Amniotic epithelial cell (primary cell): ENCODE measurements at places on chromosomes 13 and 19.
A peak's percentile ranks its signal among the peaks of the same experiment; 100 is the strongest.

GRCh38 chr13:59715611-59716010, 448.1 kb downstream of the DIAPH3 start:
- peak; percentile 76 for DNase-seq

DNA sequence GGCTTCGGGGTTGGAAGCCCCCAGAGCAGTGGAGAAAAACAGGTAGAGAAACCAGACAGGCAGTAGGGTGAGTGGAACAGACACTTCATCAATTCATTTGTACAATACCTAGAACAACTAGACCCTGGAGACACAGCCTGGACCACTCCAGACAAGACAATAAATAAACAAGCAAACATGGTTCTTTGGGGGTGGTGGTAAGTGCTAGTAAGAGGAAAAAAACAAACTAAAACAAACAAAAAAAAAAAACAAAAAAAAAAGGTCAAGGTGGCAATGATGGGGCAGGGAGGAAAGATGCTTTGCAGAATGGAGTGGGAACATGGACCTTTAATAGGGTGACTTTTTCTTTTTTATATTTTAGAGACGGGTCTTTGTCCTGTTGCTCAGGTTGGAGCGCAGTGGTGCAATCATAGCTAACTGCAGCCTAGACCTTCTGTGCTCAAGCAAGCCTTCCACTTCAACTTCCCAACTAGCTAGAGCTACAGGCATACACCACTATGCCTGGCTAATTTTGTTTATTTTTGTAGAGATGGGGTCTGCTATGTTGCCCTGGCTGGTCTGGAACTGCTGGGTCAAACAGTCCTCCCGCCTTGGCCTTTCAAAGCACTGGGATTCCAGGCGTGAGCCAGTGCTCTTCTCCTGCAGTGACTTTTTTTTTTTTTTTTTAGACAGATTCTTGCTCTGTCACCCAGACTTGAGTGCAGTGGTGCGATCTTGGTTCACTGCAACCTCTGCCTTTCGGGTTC, 3.1 kb downstream of the JUNB start:
- DNase-seq = no peak

GRCh38 chr13:75480671-75481175, 1.2 kb downstream of the TBC1D4 start:
- peak; percentile 40 for DNase-seq

DNA sequence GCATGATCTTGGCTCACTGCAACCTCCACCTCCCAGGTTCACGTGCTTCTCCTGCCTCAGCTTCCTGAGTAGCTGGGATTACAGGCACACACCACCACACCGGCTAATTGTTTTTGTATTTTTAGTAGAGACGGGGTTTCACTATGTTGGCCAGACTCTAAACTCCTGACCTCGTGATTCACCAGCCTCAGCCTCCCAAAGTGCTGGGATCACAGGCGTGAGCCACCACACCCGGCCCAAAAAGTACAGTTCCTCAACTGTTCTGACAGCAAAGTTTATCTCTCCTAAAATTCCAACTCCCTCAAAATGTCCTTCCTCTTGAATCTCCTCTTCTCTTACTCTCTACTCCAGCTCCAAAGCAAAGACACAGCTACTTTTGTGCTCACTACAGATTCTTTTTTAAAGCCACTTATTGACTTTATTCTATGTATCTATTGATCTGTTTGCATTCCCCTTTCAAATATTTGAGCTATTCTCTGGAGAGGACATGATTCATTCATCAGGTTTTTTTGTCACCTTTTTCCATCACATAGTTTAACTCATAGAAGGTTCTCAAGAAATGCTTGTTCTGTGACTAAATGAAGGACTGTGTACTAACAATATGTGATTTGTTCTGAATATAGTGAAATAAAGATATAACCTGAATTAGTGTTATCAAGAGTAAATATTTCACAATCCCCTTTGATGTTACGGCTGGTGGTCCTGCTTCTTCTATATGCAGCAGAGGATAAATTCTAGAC, 142.2 kb downstream of the TBC1D4 start:
- no peak for DNase-seq

GRCh38 chr19:58001895-58002369, 688 bp downstream of the ZNF606 start:
- peak; percentile 19 for DNase-seq

DNA sequence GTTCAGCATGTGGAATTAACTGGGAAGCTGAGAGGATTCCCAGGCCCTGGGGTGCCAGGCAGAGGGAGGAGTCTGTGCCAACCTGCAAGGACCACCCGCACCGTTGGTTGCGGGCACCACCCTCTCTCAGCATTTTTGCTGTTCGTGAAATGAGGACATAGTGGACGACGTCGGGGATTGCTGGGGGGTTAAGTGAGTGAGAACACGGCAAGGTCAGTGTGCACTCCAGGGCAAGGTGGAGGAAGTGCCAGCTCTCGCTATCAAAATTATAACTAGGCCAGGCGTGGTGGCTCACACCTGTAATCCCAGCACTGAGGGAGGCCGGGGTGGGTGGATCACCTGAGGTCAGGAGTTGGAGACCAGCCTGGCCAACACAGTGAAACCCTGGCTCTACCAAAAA, 2.2 kb downstream of the FXYD3 start:
- DNase-seq = no peak

DNA sequence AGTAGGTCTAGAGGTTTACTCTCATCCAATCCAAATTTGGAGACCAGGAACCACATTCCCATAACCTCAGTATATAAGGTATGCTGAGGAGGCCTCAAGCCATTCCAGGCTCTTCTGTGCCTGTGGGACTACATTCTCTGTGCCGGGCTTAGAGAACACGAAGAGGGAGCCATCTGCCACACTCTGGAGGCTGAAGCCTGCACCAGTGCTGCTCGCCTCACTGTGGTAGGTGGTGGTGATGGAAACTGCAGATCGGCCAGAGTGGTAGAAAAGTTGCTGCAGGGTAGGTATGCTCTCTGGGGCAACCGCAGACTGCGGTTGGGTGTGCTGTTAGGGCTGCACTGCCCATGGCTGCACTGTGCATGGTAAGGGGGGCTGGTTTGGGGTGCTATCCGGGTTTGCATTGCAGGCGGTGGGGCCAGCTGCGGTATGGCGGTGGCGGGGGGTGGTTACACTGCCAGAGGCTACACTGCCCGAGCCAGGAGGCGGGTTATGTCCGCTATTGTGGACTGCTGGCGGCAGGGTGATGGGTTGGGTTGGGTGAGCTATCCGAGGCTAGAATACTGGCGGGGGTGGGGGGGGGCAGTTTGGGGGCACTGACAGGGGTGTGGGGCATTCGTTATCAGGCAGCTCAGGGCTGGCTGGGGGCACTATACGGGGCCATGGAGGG, 145.0 kb downstream of the TNFRSF19 start:
- DNase-seq = no peak

GRCh38 chr19:38152461-38153379, 71.3 kb downstream of the DPF1 start:
- peak; percentile 67 for DNase-seq

DNA sequence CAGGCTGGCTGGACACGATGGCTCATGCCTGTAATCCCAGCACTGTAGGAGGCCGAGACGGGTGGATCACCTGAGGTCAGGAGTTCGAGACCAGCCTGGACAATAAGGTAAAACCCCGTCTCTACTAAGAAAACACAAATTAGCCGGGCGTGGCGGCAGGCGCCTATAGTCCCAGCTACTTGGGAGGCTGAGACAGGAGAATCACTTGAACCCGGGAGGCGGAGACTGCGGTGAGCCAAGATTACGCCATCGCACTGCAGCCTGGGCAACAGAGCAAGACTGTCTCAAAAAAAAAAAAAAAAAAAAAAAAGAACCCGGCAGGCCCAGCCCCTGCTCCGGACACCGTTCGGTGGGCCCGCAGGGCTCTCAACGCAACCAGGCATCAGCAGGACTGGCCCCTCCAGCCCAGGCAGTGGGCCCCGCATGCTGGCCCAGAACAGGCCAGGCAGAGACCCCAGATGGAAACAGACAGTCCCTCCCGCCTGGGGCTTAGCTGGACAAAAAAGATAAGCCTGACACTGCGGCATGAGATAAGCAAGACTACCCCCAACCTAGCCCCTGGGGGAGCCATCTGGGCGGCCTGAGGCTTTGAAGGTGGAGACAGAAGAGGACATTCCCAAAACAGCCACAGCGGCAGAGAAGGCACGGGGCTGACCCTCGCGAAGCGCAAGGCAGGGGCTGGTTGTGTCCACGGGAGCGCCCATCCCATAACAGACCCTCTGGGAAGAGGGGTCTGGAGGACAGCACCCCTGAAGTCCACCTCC, 11.6 kb downstream of the REXO1 start:
- no peak for DNase-seq

DNA sequence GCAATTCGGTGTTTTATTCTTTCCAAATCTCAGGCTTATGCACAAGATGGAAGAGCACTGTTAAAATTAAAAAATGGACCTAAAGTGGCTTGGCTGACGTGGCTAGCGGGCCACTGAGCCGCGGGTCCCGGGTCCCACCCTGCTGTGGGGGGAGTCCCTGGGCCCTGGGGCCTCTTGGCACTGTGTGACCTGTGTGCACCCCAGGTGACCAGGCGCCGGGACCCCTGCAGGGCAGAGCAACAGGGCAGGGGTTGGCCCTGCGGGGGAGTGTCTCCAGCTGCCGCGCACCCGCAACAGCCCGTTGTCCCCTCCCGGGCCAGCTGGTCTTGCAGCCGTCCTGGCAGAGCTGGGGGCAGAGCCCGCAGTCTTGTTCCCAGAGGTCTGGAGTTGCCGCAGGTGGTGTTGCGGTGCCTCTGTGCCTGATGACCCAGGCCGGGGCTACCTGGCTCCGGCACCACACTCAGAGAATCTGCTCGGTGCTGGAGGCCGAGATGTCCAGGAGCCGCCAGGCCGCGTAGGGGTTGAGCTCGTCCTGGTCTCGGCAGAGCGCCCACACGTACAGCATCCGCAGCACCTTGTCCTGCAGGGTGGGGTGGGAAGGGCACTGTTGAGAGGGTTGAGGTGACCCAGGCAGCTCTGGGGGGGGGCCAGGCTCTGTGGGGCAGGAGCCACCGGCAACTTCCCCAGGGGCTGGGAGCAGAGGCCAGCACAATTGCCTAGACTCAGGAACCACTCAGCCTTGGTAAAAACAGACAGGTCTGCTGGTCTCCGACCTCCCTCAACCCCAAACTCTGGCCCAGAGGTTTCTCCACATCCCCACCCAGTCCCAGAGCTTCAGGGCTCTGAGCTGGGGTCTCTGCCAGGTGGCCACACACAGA, 1.0 kb upstream of the CTXN1 start:
- DNase-seq = no peak

- DNase-seq = no peak
Measured at GRCh38 chr19:29674374-29675119, 9.3 kb downstream of the PLEKHF1 start.
